ENCODE measurements at places on chromosomes 3 and 15.

- DNase-seq = no peak
Measured at GRCh38 chr3:197520311-197521276, 35.2 kb downstream of the BDH1 start.

GRCh38 chr3:48432411-48433371 is 2.8 kb upstream of the PLXNB1 start:
- DNase-seq = no peak

GRCh38 chr3:124117486-124117885 is 125.6 kb upstream of the ROPN1 start:
- no peak for DNase-seq

GRCh38 chr3:28117598-28117997 is 123.8 kb upstream of the CMC1 start:
- DNase-seq = no peak

GRCh38 chr15:89785064-89785773 is 9.1 kb downstream of the MESP2 start:
- no peak for DNase-seq

- no peak for DNase-seq
Measured at GRCh38 chr15:99098991-99099390, 5.9 kb upstream of the SYNM start.

GRCh38 chr3:8324747-8325146 is 176.9 kb upstream of the LMCD1 start:
- peak; percentile 40 for DNase-seq

GRCh38 chr3:155032918-155033317 is 47.2 kb upstream of the MME start:
- DNase-seq = no peak

DNA sequence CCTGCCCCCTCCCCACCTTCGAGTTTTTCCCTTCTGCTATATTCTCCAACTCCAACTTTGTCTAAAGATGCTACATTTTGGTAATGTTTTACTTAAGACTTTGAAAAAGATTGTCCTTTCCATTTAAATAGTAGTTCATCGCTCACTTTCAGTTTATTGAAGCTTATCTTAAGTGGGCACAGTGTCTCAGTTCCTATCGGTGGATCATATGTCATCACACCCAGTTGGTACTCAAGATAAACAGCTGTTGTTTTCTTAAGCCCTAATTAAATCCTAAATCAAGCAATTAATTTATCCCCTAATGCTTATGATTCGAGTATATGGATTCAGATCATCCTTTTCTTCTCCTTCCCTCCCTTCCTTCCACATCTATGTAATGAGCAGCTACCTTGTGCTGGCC is 210.7 kb downstream of the TLE3 start:
- no peak for DNase-seq
